ENCODE measurements at places on chromosomes 5 and 9.

- DNase-seq: no peak
These were observed 199.5 kb downstream of the NXNL2 start for GRCh38 chr9:88734527-88734926.

DNA sequence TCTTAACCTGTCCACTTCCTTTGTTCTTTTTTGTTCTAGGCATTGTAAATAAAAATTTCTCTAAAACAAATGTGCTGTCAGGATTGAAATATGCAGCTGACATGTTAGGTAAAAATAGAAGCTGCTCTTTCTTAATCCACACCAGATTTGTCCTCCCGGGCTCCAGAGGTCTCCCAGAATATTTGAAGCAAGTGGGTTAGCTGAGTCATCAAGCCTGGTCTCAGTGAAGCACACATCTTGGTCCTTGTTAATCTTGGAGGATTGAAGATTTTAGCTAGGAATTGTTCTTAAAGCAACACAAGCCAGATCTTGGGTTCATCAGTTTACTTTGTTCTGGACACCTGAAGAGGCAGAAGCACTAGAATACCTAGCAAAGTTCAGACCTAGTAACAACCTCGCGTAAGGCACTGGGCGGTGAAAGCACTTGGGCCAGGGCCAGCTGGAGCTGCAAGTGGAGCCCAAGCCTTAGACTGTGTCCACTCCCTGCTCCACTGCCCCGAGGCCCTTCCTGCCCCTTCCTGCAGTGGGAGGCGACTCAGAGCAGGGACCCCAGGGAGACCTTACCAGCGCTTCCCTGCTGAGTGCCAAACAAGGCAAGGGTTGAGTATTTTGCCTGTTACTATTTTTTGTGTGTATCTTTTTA is 36.5 kb downstream of the HABP4 start:
- no peak for DNase-seq

- no peak for DNase-seq
These were observed 1.6 kb downstream of the MGAT4B start for GRCh38 chr5:179805070-179805528.

DNA sequence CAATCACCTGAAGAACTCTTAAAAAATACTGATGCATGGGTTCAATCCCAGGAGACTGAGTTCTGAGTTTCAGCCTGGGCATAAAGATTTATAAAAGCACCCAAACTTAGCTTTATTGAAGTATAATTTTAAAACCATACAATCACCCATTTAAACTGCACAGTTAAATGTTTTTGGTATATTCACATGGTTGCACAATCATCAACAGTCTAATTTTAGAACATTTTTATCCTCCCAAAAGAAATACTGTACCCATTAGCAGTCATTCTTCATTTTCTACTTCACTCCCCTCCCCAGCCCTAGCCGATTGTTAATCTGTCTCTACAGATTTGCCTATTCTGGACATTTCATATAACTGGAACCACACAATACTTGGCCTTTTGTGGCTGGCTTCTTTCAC is 141.7 kb downstream of the ARSB start:
- DNase-seq: no peak

DNA sequence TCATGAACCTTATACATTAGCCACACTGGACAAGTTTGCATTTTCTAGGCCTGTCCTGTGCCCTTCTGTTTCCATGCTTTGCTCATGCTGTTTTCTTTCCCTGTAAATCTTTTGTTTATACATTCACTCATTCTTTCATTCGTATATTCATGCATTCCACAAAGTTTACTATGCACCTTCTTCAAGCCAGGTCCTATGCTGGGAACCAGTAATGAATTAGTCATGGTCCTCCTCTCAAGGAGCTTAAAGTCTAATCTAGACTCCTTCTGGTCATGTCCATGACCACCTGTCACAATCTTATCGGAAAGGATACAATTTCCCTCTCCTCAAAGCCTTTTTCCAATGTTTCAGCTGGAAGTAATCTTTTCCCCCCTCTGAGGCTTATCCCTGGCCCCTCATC is 9.1 kb upstream of the XPA start:
- no peak for DNase-seq

DNA sequence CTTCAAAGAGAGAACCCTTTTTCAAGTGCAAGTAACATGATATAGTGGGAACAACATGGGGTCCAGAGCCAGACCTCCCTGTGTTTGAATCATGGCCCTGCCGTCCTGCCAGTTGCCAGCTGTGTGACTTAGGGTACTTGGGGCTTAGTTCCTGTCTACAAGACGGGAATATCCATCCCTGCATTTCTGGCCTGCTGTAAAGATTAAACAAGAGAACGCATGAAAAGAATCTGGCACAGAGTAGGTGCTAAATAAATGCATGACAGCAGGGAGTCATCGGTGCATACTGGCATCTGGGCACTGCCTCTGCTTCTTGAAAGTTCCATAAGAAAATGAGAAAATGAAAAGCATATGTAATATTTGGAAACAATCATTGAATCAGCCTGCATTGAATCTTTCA is 77.8 kb upstream of the PRRC1 start:
- no peak for DNase-seq

GRCh38 chr5:178227929-178228328 is 4.7 kb downstream of the PHYKPL start:
- DNase-seq: no peak

DNA sequence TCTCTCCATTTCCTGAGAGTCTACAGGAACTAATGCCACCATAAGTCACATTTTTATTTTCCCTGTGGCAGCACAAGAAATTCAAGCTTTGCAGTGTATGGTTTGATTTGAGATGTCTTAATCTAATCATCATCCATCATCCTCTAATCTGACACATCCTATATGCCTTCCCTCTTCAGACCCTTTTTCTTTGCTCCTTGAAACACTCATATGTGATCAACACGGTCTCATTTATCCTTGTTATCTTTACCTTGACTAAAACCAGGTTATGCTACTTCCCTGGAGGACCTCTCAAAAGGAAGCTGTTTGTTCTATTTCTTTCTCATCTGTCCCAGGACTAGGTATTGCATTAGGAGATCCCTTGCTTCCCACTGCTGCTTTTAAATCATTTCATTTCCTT is 146.9 kb upstream of the MRPS30 start:
- no peak for DNase-seq

GRCh38 chr5:95449460-95449859 is 58.3 kb downstream of the FAM81B start:
- no peak for DNase-seq

GRCh38 chr5:154049636-154050035 is 10.9 kb downstream of the MFAP3 start:
- no peak for DNase-seq

DNA sequence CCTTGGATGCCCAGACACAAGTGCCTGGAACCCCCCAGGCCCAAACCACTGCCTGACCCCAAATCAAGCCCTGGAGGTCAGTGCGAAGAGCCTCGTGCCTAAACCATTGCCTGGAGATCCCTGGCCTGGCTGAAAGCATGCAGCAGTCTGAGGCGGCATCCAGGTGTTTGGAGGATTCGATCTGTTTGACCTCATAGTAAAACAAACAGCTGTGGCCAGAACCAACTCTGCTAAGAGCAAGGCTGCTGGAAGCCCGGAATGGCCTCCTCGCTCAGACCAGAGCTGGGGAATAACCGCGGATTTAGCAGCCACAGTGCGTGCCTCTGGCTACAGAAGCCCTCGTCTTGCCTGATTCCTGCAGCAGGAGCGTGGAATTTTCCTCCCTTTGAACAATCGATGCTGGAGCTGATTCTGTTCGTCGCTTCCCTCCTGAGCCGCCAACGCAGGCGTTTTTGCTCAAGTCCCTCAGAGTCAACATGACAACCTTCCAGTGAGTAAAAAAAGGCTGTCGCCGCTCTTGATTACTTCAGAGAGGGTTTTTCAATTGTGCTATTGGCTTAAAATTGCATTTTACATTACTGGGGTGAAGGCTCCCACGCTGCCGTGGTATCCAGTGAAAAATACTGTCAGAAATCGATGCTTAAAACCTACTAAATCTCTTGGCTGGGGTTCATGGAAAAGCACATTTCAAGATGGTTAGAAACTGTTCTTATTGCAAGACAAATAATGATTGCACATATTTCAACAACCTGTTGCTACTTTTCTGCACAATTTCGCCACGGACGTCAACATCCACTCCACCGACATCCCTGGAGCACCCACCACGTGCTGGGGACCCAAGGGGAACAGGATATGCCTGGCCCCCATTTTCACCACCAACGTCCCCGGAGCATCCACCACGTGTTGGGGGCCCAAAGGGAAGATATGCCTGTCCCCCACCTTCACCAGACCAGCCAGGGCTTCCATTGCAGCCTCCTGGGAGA is 190.0 kb downstream of the OLFM1 start:
- no peak for DNase-seq

DNA sequence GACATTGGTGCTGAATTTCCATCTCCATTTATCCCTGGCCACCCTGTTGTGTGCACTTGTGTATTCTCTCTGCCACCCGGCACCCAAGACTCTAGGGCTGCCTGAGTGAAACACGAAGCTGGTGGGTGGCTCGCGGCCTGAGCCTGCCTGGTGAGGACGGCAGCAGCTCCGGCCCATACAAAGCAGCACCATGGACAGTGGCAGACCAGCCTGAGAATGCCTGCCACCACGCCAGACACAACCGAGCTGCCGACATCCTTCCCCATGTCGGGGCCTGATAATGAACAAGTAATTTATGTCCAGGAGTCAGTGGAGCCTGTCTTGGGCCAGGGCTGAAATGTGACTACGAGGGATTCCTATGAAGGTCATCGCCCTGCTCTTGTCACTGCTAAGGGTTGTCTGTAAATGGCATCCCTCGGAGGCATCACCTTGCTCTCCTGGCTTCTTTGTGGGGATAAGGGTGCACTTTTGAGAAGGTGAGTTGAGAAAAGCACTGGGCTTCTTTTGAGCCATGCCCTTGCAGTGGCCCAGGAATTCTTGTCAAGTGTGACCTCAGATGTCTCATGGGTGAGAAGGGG is 175.7 kb downstream of the MELK start:
- DNase-seq: no peak

GRCh38 chr5:135878156-135878620 is 17.5 kb downstream of the IL9 start:
- no peak for DNase-seq

- DNase-seq: no peak
These were observed 7.4 kb downstream of the ZER1 start for GRCh38 chr9:128764361-128764760.

DNA sequence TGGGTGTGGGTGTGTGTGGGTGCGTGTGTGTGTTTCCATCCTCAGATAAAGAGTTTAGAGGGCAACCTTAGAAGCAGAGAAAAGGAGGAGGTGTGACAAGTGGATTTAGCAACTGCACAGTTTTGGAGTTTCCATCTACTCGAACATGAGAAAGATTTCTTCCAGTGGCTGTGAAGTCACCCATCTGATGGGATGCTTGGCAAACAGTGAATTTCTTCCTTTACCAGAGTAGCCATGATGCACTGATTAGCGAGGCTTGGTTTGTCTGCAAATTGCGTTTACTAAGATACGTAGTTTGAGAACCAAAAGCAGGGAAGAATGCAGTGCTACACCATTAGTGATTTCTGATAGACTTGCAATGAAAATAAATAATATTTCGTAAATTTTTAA is 791 bp upstream of the STARD4 start:
- DNase-seq: peak; percentile 39

- DNase-seq: no peak
These were observed 223.1 kb upstream of the DAP start for GRCh38 chr5:10984021-10984715.

GRCh38 chr5:14851597-14851996 is 20.0 kb downstream of the ANKH start:
- no peak for DNase-seq

- DNase-seq: no peak
These were observed 79.0 kb upstream of the PTCH1 start for GRCh38 chr9:95595721-95596295.

GRCh38 chr9:124032247-124032646 is 20.7 kb downstream of the LHX2 start:
- DNase-seq: no peak

GRCh38 chr9:15069106-15069505 is 158.9 kb upstream of the FREM1 start:
- no peak for DNase-seq

- DNase-seq: no peak
These were observed 6.7 kb downstream of the NCBP1 start for GRCh38 chr9:97640325-97640724.

- DNase-seq: no peak
These were observed 21.4 kb downstream of the LCP2 start for GRCh38 chr5:170276140-170276539.

DNA sequence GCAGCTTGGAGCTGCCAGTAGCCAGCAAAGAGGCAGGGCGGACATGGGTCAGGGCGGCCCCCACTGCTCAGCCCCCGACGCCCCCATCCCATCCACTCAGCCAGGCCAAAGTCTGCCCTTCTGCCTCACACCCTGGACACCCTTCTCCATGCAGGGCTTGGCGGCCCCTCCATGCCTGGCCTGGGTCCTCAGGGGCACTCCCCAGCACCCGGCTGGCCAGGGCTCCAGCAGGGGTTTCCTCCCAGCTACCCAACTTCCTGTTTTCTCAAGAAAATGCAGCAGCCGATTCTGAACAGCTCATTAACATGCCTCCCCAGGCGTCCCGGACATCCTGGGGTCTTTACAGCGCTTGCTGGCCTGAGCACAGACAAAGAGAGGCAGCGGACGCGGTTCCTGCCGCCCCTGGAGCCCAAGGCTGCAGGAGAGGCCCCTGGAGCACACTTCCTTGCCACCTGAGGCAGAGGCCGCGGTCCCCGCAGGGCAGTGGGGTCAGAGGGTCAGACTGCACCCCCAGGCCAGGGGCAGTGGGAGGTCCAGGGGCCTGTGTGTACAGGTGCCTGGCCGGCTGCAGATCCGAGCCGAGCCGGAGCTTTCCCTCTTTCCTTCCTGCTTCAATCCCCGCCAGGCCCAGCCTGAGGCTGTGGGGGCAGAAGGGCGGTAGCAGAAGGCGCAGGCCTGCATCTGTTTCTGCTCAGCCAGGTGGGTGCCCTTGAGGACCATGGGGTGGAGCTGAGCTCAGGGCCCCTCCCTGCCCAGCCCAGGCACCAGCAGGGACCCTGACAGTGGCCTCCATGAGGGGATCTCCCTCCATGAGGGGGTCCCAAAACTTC is 18.7 kb upstream of the NRARP start:
- DNase-seq: no peak

DNA sequence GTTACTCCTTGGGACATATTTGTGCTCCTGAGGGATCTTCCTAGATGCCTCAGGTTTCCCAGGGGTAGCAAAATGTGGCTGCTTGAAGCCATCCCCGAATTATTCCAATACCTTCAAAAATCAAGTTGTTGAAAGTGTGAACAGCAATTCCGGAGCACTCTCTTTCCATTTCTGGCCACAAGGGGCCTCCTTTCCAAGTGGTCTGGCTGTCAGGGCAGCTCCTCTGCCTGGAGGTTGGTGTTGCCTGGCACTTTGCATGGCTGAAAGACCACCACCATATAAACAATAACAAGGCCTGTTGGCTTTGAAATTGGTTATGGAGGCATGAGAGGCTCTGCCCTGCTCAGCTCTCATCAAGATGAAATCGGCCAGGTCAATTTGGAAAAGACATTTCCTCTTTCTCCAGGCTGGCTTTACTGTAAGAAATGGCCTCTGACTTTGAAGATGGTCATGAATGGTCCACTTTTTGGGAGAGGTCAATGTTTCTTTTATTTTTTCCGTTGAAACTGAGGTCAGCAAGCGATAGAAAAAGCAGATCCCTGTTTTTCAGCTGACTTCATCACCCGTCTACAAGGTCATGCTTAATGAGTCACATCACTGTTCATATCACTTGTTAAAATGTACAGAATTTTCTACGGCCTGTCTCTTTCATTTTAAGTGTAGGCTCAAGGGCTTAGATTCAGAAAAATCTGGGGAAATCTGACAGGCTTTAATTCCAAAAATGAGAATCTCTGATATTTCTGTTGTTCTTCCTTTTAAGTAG is 481.1 kb upstream of the ZNF608 start:
- no peak for DNase-seq
